Renal cortex interstitium (tissue), 15 donors: ENCODE measurements at places on chromosomes 13 and 19. TPM values are rescaled to one million over a fixed set of nuclear protein-coding genes. Genes with fewer than 3 reads are reported as not detected.

OLFM4 gene
- 0.50 TPM for polyA plus RNA-seq

NAPA gene
- polyA plus RNA-seq, result 156 TPM

TEX26 gene
- polyA plus RNA-seq, result 1.7 TPM

WDR88 gene
- polyA plus RNA-seq, result 2.4 TPM

CDX2 gene
- polyA plus RNA-seq, result not detected

ZNF154 gene
- 26.3 TPM for polyA plus RNA-seq

PTH2 gene
- not detected for polyA plus RNA-seq

SMIM44 gene
- polyA plus RNA-seq, result not detected

ZNF69 gene
- 27.5 TPM for polyA plus RNA-seq

ZNF506 gene
- polyA plus RNA-seq, result 32.1 TPM
